CD4-positive, alpha-beta T cell (primary cell): ENCODE measurements at places on chromosomes 7 and 10.
A peak's percentile ranks its signal among the peaks of the same experiment; 100 is the strongest.

DNA sequence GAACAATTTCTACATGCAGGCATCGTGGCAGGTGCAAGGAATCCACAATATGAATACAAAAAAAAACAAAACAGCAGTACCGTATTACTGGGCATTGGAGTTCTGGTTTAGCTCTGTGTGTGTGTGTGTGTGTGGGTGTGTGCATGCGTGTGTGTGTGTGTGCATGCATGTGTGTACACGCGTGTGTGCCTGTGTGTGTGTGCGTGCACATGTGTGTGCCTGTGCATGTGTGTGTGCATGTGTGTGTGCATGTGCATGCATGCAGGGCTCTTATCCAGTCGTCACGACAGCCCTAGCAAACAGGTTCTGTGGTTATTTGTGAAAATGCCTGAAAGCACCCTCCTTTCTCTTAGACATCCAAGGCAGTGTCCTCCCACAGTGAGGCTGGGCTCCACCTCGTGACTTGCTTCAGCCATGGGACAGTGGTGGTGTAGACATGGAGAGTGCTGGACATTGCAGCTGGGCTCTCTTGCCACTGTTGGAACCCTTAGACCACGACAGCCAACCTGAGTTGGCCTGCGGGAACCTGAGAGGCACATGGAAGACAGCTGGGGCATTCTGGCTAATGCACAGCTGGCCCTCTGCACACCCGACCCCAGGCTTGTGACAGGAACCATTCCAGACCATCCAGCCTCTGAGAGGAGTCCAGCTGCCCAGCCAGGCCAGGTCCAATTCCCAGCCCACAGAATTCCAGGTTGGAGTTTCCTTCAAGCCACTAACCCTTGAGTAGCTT lies 173.4 kb upstream of the SHH start:
- DNase-seq, result no peak

- no peak for DNase-seq
Observed at GRCh38 chr7:69429911-69430383, 168.3 kb upstream of the AUTS2 start.

- DNase-seq, result peak; percentile 32
Observed at GRCh38 chr10:85548034-85548433, 818.6 kb downstream of the GRID1 start.

DNA sequence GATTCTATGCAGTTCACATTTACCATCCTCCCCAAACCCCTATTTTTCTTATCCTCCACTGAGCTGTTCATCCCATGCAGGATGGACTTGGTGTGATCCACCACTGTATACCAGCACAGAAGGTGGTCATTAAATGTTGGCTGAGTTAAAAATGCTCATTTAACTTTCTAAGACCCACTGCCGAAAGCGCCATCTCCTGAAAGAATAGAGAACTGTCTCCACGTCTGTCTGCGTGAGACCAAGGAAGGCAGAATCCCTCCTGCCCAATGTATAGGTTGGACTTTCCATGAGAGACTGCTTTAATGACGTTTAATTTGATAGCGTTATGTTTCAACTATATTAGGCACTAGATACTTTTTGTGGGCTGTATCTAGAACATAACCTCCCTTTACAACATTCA lies 124.3 kb downstream of the GPAM start:
- DNase-seq, result no peak

DNA sequence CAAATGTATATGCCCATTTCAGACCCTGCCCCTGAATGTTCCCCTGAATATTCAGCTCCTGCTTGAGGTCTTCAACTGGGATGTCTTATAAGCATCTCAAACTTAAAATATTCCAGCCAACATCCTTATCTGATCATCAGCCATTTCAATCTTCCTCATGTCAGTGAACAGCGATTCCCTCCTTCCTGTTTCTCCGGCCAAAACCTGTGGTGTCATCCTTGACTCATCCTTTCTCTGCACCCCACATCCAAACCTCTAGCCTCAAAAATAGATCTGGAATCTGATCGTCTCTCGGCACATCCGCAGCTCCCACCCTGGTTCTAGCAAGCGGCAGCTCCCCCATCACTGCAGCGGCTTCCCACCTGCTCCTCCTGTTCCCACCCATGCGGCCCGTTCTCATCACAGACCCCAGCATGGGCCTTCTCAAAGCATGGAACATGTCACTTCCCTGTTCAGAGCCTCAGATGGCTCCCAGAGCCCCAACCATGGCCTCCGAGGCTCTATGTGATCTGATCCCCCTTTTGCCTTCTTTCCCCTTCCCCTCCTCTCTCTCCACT lies 165.7 kb downstream of the HECW1 start:
- no peak for DNase-seq

GRCh38 chr10:70562036-70562755 lies 40.3 kb downstream of the PRF1 start:
- DNase-seq, result no peak

- no peak for DNase-seq
Observed at GRCh38 chr10:113121153-113121552, 171.1 kb downstream of the TCF7L2 start.

DNA sequence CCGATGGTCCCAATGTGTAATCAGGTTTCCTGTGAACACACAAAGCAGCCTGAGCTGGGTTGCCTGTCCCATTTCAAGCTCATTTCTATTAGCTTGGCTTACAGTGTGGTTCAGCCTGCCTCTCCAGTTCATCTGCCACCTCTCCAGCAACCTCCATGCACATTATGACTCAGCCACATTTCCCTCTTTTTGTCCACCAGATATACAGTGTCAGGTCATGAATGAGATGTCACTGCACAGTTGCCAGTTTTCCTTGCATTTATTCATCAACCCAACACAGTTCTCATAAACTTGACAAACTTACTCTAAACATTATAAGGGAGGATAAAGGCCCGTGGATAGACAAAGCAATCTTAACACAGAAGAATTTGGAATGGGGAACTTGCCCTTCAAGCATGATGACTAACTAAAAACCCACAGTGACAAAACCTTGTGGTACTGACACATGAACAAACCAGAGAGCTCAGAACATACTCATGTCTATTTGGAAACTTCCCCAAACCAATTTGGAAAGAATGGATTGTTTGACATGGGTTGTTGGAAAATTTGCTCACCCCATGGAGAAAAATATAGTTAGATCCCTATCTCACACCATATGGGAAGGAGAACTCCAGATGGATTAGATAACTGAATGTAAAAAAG lies 2.5 kb upstream of the CFAP58 start:
- no peak for DNase-seq

DNA sequence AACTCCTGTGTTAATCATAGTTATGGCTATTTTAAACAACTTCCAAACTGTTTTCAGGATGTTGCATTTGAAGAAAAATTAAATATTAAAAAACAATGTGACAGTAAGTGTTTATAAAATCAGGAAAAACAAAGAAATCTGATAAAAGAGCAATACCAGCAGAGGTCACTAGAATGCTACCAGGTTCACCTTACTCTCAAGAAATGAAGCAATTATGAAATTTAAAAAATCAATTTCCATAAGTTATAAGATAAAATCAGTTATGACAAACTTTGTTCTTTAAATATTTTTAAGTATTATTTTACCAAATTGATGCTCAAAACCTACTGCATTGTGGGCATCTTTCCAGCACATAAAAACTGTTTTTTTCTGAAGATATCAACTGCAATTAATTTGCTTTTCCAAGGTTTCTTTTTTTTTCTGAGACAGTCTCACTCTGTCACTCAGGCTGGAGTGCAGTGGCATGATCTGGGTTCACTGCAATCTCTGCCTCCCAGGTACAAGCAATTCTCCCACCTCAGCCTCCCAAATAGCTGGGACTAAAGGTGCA lies 50.7 kb upstream of the RHEB start:
- no peak for DNase-seq

- no peak for DNase-seq
Observed at GRCh38 chr10:4514445-4515108, 311.4 kb upstream of the AKR1E2 start.

GRCh38 chr7:35729061-35729783 lies 34.3 kb upstream of the HERPUD2 start:
- DNase-seq, result no peak

- DNase-seq, result no peak
Observed at GRCh38 chr7:107891636-107892366, 818 bp downstream of the DLD start.

DNA sequence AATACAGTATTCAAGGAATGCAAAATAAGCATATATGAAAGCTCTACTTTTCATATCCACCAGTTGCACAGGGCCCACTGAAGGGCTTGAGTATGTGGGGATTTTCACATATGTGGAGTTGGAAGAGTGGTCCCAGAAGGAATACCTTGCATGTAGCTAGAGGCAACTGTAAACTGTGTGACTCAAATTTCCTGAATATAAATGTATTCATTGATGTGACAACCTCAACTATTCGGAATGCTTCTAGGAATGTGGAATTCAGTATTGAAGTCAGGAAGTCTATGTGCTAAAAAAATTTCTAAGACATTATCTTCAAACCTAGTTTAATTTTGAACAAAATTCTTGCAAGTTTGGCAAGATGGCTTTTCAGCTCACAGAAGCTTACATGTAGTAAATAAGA lies 695.5 kb upstream of the SEMA3D start:
- DNase-seq, result no peak

- DNase-seq, result no peak
Observed at GRCh38 chr7:141483044-141483443, 68.2 kb upstream of the AGK start.

- DNase-seq, result no peak
Observed at GRCh38 chr7:54543051-54543488, 895 bp downstream of the VSTM2A start.

DNA sequence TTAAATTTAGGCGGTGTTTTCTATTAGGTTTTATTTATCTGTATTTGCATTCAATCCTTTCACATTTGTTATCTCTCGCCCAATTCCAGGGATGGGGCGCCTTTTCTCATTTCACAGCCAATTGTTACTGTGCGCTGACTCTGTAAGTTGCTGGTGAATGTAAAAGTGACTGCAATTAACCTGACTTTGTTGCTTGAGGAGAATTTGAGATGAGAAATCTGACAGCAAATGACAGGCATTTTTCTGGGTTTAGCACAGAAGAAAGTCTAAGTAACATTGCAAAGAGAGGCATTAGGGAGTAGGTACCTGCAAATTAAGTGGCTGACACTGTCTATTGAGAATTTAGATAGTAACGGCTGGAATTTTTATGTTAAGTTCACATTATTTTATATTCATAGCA lies 16.6 kb downstream of the FOXP2 start:
- no peak for DNase-seq

- DNase-seq, result no peak
Observed at GRCh38 chr10:11245510-11245909, 227.8 kb downstream of the CELF2 start.

DNA sequence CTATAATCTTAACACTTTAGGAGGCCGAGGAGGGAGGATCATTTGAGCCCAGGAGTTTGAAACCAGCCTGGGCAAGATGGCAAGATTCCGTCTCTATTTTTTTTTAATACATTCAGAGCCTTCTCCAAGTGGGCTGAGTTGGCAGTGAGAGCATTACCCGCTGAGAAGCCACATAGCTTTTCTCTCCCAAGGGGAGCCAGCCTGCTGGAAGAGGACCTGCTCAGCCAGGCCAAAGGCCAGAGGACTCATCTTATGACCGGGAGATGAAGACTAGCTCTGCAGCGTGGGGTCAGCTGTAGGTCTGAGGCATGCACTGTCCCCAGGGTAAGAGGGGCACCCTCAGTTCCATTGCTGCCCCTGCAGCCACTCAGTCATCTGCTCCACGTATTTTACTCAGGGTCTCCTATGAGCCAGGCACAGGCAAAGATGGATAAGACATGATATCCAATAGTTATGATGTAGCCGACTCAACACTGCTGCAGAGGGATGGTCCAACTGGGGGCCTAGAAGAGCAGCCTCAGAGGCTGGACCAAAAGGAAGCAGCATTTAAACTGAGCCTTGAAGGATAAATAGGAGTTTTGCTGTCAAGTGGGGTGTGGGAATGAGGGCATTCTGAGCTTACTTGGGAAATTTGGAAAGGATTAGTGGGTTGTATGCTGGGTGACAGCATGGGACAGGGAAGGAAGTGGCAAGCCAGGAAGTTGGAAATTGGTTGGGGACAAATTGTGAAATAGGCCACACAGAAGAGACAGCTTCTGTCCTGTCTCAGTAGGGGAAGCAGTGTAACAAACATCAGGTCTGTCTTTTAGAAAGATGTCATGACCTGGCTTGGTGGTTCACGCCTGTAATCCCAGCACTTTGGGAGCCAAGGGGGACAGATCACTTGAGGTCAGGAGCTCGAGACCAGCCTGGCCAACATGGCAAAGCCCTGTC lies 1.6 kb upstream of the MARVELD1 start:
- DNase-seq, result no peak

GRCh38 chr7:4683884-4684565 lies 1.9 kb downstream of the FOXK1 start:
- DNase-seq, result peak; percentile 86

DNA sequence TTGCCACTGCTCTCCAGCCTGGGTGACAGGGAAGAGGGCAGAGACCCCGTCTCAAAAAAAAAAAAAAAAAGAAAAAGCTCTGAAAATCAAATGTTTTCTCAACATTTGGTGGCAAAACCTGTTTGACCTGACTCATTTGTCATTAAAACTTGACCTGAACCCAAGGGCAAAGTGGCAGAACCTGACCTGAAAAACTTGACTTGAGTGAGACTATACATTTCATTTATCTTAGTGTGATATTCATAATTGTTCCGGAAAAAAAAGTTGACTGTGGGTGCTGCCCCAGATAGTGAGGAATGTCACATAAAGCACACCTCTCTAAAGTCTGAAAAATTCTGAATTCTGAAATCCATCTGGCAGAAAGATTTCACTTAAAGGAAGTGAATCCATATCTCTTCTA lies 2.3 kb upstream of the TAX1BP1 start:
- DNase-seq, result no peak

- DNase-seq, result no peak
Observed at GRCh38 chr10:7354330-7355047, 56.3 kb downstream of the SFMBT2 start.

DNA sequence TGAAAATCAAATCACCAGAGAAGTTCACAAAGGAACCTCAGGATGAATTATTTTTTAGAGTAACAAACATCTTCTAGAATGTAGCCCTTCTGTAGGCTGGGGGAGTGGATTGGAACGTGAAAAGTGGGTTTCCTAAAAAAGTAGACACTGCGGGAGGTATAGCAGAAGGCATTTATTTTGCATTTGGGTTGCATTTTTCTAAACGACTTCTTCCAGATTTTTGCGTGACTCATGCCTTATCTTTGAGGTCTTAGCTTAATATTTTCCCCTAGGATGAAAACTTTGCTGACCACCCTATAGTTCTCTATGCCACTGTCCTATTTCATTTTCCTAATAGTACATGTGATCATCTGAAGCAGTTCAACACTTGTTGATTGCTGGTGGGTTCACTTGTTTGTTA lies 112.7 kb upstream of the JCAD start:
- DNase-seq, result no peak

- DNase-seq, result no peak
Observed at GRCh38 chr7:107446531-107446930, 23.3 kb upstream of the GPR22 start.
